CD8-positive, alpha-beta memory T cell (primary cell): ENCODE measurements at places on chromosomes 4 and X.

DNA sequence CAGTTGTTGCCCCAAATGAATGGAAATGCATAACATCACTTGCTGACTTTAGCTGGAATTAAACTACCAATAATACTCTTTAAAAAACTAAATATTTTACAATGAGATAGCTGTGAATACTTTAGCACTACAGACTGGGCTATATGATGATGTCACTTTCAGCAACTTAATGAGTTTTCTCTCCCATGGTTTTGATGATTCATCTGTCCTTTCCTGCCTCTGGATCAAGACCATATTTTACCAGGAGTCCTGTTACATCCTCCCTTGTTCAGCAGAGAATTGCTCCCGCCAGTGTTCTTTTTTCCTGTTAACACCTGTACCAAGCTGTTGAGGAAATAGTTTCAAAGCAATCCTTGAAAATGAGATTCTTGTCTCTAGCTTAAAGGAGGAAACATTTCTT lies 543.0 kb downstream of the SPRY1 start:
- DNase-seq: no peak

DNA sequence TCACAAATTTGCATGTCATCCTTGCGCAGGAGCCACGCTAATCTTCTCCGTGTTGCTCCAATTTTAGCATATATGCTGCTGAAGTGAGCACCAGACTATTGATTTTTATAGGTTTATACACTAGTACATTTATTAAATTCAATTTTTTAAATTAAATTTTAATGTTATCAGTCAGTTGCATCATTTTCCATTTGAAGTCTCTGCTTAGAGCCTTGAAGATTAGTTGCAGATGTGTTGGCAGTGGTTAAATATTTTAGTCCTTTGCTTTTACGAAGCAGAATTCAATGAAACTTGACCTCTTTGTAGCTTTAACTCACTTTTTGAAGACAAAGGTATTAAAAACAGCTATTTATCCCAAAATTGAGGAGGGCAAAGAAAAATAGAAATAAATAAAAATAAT lies 16.5 kb downstream of the TRAPPC11 start:
- DNase-seq: no peak

GRCh38 chr4:9762823-9763475 lies 18.5 kb upstream of the DRD5 start:
- no peak for DNase-seq

DNA sequence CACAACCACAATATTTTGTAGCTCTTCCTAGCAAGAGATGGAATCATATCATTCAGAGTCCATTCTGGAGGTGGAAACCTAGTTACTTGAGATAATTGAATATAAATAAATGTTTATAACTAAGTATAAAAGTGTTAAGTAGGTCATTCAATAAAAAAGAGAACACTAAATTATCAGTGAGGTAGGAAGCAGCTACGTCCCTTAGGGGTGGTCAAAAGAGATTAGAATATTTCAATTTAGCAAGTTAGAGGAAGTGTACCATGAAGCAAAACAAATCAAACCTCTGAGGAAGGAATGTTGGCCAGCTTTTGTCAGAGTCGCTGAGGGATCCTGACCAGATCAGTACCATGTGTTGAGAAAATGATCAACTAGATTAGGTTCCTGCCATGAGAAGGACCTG lies 38.0 kb downstream of the GK2 start:
- no peak for DNase-seq

DNA sequence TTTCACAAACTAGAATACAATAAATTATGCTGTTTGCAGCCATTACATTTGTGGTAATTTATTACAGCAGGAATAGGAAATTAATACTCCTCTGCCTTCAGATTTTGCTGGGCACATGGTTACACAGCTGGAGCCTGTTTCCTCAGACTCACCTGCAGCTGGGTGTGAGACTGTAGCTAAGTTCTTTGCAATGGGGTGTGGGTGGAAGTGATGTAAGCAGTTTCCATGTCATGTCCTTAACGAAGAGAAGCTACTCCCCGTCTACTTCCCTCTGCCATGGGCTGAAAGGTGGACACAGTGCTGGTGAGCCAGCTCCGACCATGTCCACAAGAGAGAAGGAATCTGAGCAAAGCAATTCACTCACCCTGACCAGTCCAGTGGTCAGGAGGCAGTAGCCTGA lies 18.2 kb downstream of the SH3KBP1 start:
- no peak for DNase-seq

DNA sequence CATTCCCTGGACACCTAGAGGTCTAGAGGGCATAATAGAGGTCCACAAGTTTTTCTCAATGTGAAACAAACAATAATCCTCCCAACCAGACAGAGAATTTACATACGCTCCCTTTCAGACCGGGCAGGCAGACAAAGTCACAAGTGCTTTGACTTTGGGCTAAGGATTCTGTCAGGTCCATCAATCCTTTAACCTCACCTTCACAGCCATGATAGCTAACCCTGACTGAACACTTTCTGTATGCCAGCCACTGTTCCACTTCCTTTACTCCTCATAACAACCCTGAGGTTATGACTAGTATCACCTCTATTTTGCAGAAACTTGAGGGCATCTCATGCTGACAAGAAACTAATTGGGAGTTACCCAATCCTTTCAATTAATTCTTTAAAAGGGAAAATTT lies 118.8 kb upstream of the AFF2 start:
- no peak for DNase-seq

DNA sequence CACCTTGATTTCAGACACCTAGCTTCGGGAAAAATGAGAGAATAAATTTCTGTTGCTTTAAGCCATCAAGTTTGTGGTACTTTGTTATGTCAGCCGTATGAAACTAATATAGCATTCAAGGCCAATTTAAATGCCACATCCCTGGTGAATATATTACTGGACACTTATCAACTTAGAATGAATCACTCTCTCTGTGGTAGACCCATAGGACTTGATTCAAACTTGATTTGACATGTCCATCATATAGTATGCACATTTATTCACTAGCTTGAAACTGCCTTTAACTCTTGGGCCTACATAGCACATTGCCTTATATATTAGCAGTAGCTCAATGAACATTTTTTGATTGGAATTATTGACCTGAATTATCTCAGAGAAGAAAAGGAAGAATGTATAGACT lies 172.3 kb downstream of the ADGRA3 start:
- DNase-seq: no peak

- no peak for DNase-seq
Observed at GRCh38 chr4:156968479-156968984, 3.1 kb downstream of the PDGFC start.

GRCh38 chrX:15930585-15930984 lies 76.0 kb upstream of the AP1S2 start:
- DNase-seq: no peak

GRCh38 chrX:137342969-137343368 lies 223.0 kb upstream of the ZIC3 start:
- no peak for DNase-seq

DNA sequence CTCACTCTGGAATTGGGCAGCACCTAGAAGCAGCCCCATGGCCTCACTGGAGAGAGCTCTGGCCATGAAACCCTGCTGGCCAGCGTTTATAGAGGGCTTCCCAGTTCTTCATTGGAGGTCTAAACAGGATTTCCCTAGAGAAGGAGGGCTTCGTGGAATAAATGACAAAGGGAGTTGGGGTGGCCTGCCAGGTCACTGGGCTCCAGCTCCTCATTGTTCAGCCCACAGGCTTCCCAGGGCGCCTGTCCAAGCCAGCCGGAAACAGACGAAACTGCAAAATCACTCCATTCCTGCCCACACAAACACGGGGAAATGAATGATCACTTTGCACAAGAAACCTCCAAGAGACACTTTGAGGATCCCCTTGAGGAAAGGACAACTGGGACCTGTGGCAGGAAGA lies 189.7 kb downstream of the TSPAN5 start:
- no peak for DNase-seq

DNA sequence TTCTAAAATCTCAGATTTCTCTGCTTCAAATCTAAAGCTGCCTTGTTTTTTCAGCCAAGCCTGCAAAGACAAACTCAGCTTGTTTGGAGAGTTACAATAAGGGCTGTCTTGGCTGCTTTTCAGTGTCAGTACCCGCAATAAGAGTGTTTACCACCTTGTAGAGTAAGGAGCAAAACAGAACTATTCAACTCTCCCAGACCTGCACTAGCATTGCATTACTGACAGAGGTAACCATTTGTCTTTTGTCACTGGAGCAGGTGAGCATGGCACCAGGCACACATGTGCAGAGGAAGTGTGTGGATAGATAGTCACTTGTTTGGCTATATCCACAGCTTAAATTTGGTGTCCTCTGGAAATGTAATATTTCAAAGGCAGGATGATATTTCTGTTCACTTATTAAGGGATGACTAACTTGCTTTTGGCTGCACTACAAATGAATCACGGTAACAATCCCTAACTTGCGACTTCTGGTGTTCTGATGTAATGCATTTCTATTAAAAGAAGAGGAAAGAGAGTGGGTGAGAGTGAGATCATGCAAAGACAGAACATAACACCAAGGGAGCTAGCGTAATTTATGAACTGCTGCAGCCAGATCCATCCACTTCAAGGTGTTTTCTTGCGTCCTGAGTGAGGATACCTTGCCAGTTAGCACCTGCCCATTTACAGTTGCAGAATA lies 38.6 kb downstream of the PTCHD1 start:
- no peak for DNase-seq
